ENCODE measurements at places on chromosomes 11 and 22. TPM values are rescaled to one million over a fixed set of nuclear protein-coding genes. Genes with fewer than 3 reads are reported as not detected.

DNA sequence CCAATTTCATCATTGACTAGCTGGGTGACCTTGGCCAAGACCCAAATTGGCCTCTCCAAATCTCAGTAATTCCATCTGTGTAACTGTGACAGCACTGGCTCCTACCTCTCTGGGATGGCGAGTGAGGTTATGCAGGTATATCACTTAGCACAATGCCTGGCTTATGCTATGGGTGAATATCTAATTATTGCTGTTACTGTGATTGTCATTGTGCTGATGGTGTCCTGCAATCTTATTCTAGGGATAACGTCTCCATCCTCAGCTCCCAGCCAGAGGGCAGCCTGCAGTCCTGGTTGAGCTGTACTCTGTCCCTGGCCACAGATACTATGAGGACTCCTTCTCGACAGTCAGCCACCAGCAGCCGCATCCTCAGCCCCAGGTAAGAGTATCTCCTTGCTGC, 164.8 kb upstream of the SEZ6L start:
- DNase-seq, result no peak

DNA sequence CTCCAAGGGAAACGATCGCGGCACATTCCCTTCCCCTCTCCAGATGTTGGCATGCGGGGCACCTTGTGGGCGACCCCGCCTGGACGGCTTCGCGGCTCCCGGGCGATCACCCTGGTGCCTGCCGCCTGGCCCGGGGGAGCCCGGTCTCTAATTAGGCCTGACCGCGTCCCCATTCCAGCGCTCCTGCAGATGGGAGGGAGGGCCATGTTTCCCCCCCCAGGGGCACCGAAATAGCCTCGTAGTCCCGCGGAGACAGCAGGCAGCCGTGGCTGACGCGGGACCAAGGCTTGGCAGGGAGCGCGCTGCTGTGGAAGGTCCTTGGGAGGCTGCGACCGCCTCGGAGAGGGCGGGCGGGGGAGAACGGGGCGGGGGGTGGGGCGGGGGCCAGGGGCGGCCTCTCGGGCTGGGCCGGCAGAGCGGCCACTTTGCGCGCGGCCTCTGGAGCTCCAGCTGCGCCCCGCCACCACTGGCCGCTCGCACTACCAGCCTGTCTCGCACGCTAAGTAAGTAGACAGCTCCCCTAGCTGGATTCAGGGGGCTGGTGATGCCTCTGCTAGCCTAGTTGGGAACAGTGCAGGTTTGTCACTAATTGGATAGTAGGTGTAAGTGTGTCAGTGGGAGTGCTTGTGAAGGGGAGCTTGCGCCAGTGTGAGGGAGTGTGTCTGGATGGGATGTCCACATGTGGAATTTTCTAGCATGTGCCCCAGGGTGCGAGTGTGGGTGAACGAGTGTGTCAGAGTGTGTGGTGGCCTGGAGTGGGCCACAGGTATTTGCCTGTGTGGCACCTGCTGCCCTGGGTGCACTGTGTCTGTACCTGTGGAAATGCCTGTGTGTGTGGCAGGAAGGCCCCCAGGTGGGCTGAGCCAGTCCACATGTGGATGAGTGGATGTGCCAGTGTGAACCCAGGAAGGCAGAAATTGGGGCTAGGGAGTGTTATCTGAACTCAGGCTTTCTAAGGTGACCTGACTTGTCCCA, at the start of gene INSC:
INSC (plus strand) TSS at position 423 of the 975 bp plus-strand sequence. CDS start 34,252 bp downstream, outside the sequence.
- DNase-seq, result no peak

DNA sequence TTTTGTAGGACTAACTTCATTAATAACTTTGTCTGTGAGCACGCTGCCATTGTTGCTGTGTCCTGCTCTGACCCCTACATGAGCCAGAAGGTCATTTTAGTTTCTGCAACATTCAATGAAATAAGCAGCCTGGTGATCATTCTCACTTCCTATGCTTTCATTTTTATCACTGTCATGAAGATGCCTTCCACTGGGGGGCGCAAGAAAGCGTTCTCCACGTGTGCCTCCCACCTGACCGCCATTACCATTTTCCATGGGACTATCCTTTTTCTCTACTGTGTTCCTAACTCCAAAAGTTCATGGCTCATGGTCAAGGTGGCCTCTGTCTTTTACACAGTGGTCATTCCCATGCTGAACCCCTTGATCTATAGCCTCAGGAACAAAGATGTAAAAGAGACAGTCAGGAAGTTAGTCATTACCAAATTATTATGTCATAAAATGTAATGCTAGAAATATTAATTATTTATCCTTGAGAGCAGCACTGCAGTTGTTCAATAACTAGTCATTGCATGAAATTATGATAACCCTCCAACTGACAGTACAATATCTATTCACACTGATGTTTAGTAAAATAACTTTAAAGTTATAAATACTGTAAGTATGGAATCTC, 46.4 kb upstream of the OR5D13 start:
- DNase-seq, result no peak

DNA sequence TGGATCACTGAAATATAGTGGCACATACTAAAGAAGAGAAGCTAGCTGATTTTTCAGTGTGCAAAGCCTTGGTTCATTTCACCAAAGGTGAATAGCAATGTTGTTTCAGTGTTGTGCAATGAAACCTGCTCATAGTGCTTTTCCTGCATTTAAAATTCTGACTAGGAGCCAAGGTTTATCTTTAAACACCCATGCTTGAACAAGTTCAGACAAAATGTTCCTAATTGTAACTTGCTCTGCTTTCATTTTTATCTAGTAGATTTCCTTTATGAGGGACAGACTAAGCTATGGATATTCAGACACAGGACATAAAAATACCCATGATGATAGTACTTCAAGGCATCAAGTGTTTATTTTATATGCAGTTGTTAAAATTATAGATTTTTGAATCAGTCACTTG, 47.7 kb downstream of the BBOX1 start:
- DNase-seq, result no peak

- DNase-seq, result no peak
Observed at GRCh38 chr11:829847-830294, 2.2 kb downstream of the CRACR2B start.

DNA sequence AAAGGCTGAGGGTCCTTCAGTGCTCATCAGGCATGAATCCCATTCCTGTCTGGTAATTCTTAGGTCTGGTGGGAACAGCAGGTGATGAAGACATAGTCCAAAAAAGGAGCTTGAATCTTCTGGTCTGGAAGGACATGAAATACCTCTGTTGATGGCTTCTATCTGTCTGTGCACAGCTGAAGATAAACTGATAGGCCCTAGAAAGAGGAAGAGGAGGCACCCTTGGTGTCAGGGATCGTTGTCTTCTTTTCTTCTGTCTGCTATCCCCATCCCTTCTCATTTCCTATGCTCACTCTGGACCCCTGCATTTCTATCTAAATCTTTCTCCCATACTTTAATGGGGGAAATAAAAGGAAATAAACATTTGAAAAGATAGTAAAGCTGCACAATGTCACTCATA, 9.4 kb downstream of the AGBL2 start:
- DNase-seq, result no peak

GRCh38 chr11:83156996-83157593, at the start of gene PCF11:
PCF11 (plus strand) TSS chr11:83157131; CDS start chr11:83157440, 309 bp downstream.
- peak; percentile 95 for DNase-seq

DNA sequence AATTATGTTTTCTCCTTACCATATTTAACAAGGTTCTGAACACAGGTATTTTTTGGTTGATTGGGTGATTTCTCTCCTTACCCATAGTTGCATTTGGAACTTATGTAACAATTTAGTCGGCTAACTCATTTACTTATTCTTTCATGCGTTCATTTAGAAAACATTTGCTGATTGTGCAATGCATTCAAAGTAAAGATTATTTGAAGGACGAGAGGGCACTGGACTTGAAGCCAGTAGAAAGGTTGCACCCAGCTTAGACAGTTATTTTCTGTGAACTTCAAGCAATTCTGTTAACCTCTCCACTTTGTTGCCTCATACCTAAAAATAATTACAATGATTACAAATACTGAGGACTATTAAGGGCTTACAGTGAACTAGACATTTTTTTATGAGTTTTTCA, 769.6 kb downstream of the LRRC4C start:
- DNase-seq, result no peak

GRCh38 chr11:70711095-70711910, 313.0 kb downstream of the CTTN start:
- DNase-seq, result no peak

GRCh38 chr11:16191212-16191867, 165.0 kb downstream of the SOX6 start:
- no peak for DNase-seq

DNA sequence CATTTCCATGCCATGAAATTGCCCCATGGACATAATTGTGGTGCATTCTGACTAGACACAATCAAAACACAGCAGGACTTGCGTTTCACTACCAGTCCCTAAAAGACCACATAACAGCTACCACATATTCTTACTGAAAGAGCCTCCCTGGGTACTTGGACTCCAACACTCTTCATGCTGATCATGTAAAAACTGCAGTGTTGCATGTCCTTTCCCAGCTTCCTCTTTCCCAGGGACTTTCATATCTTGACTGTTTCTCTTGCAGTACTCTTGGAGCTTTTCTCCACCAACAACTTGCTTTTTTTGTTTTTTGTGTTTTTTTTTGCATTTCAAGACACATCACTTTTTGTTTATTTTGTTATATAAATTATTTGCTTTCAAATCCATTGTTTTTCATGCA, 22.9 kb downstream of the MS4A6E start:
- DNase-seq, result no peak

DNA sequence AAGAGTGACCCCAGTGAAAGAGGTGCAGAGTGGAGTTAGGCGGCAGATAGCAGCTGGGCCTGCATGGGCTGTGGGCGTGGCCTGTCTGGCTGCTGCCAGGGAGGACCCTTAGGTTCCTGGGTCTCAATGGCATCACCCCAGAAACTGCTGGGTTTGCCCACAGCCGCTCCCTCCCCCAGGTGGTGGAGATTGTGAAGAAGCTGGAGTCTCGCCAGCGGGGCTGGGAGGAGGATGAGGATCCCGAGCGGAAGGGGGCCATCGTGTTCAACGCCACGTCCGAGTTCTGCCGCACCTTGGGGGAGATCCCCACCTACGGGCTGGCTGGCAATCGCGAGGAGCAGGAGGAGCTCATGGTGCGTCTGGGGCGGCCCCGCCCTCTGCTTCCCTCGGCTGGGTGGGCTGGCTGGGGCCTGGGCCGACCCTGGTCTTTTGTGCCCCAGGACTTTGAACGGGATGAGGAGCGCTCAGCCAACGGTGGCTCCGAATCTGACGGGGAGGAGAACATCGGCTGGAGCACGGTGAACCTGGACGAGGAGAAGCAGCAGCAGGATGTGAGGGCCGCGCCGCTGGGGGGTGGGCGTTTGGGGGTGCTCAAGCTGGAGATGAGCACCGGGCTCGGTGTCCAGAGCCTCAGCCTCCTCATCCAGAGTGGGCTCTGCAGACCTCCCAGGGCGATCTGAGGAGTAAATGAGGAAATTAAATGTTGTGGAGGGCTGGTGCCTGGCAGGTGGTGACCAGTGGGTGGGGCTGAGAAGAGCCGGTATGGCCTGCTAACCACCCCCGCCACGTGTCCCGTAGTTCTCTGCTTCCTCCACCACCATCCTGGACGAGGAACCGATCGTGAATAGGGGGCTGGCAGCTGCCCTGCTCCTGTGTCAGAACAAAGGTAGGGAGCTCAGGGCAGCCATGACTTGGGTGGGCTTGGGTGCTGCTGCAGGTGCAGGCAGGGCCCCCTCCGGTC, 15.0 kb downstream of the SART1 start:
- no peak for DNase-seq

- DNase-seq, result no peak
Observed at GRCh38 chr11:7612661-7613393, 60.5 kb downstream of the CYB5R2 start.

GRCh38 chr11:22677153-22677903, 10.9 kb downstream of the GAS2 start:
- no peak for DNase-seq

DNA sequence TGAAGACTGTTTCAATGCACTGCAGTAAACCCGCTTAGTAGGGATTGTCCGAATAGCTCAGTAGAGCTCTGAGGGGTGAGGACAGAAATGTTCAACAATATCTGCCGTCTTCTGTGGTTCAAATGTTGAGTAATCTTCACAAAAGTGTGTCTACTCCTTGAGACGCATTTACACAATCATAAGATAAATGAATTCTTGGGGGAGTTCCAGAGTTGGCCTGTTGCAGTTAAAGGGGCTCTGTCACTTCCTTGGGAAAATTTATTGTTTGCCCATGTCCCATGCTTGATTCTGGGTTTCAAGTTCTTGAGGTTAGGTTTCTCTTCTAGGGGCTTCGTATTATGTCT, 614 bp downstream of the ANO3 start:
- no peak for DNase-seq

DNA sequence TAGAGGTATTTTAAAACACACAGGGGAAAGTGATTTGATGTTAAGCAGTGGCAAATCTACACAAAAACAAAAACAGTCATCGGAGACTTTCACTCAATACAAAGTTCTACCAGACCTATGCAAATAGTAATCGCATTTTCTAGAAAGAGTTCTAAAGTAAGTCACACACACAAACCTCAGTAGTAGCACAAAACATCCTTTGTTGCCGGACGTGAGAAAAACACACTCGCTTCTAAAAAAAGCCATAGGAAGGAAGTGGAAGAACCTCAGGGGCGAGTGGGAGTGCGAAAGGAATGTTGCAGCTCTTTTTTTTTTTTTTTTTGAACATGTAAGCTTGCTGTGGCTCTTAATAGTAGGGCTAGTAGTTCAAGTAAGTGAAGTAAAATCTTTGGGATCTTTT, 88.9 kb downstream of the MAML2 start:
- DNase-seq, result no peak

GRCh38 chr11:123671534-123671933, 17.1 kb upstream of the SCN3B start:
- DNase-seq, result no peak

- DNase-seq, result no peak
Observed at GRCh38 chr11:119852741-119853140, 123.7 kb upstream of the NECTIN1 start.

GRCh38 chr11:106523921-106524320, 446.5 kb downstream of the AASDHPPT start:
- no peak for DNase-seq

Gene APOBEC3G
- total RNA-seq, result 24.6 TPM

Gene YWHAH
- 84.2 TPM for total RNA-seq

Gene C11orf21
- total RNA-seq, result 50.1 TPM

Gene OR8A1
- not detected for total RNA-seq

Gene APOA4
- total RNA-seq, result not detected

Gene CASP4
- 97.2 TPM for total RNA-seq

Gene SPDYC
- total RNA-seq, result 0.68 TPM

Gene ANO3
- total RNA-seq, result not detected

Gene OPCML
- total RNA-seq, result not detected

Gene SNX32
- total RNA-seq, result 0.27 TPM

Gene OSBP2
- total RNA-seq, result 9.4 TPM

Gene PIH1D2
- total RNA-seq, result 0.23 TPM

Gene PRAME
- not detected for total RNA-seq

Gene CCDC89
- 0.27 TPM for total RNA-seq

Gene MYEOV
- total RNA-seq, result 8.9 TPM

Gene SMDT1
- total RNA-seq, result 43.7 TPM
